ENCODE measurements at places on chromosomes 7 and 10.

GRCh38 chr10:22754296-22754695 is 39.9 kb upstream of the PIP4K2A start:
- no peak for DNase-seq

DNA sequence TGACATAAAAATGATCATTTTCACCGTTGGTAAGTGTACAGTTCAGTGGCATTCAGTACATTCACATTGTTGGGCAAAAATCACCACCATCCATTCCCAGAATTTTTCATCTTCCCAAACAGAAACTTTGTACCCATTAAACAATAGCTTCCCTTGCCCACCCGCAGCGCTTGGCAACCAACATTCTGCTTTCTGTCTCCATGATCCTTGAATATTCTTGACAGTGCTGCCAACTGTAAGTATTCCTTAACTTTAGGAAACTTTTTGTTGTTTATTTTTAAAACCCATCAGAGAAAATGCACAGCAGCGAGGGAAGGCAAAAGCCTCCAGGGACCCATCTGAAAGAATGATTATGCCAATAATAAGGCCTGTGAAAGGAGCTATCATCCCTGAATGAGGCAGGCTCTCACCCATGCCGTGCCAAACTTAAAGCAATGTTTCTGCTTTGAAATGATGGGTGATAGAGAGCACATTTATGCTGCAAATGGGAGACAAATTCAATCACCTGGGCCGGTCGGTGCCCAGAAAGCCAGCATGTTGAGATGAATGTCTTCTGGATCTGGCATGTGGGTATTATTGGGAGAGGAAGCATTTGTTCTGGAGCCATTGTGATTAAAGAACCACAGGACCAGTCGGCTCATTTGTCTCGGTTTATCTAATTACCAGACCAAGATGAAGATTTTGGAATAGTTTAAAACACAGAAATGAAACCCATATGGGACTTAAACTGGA is 202.1 kb upstream of the NPVF start:
- DNase-seq: no peak

DNA sequence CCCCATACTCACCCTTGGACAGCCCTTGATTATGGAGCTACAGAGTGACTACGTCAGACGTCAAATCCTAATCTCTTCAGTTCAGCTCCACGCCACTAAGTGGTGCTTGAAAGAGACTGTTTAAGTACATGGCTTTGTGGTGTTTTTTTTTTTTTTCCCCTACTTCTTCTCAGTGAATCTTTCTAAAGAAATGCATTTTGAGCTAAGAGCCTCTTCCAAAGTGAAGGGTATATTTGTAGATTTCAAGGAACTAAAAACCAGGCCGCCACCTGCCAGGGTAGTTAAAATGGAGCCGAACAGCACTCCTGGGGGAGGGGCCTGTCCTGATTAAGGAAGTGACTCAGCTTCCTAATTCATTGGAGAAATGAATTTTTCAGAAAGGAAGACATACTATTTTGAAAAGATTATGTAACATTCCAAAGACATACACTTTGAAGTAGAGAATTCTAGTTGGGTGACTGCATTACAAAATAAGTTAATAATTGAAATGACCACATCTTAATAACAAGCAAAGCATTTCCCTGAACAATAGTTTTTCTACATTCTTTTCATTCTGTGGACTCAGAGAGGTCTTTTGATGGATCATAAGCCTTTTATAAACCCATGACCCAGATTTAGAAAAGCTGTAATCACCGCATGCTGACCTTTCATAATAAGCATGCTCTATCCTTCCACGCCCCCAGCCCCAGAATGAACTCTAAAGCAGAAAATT is 20.6 kb upstream of the VPS41 start:
- DNase-seq: no peak

DNA sequence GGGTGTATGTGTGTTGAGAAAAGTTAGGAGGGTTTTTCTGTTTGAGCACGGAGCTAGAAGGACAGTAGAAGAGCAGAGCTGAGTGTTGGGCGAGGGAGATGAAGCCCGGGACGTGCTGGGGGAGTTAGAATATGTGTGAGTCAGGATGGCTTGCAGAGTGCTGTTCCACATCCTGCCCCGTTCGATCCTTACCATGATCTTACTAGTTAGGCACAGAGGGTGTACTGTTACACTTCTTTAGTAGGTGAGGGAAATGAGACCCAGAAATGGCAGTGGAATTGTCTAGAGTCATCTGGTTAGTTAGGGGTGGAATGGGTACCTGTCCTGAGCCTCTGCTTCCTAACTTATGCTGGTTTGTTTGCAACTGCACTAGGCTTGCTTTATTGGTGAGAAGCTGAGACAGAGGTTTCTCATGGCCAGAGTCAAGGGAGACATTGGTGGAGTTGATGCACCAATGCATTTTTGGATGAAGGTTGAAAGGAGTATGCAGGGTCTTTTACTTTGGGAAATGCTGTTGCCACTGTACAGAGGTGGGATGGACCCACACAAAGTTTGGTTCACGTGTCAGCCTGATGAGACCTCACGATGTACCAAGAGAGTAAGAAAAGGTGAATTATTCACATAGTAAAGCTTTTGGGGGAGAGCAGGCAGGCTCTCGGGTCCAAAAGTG is 42.4 kb downstream of the CCNY start:
- no peak for DNase-seq

- no peak for DNase-seq
These were observed 121.9 kb downstream of the PAXIP1 start for GRCh38 chr7:154881026-154881425.

DNA sequence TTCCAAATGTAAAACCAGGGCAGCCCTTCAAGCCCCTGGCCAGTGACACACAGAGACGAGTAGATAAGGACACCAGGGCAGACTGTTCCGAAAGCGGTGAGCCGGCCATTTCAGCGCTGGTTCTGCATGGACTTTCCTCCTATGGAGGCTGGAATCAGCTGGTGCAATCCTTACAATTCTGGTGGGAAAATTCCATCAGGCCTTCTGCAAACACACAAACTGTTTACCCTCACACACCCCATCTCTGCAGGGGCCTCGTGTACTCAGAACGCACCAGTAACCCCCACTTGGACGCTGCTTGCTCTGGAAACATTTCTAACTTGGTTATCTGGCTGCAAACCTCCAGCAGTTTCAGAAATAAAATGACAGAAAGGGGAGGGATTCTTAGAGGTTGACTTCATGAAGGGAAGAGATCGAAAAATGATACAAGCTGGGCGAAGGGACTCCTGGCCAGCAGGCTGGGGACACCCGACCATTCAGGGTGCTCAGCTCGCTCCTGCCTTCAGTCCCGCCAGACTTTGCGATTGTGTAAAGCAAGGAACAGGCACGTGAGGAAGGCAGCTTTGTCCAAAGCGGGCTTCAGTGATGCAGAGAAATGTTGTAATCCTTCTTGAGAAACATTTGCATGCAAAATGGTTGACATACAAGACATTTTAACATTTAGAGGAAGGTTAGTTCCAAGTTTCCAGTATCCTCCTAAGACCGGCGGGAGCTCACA is 19.7 kb upstream of the SHH start:
- DNase-seq: no peak

DNA sequence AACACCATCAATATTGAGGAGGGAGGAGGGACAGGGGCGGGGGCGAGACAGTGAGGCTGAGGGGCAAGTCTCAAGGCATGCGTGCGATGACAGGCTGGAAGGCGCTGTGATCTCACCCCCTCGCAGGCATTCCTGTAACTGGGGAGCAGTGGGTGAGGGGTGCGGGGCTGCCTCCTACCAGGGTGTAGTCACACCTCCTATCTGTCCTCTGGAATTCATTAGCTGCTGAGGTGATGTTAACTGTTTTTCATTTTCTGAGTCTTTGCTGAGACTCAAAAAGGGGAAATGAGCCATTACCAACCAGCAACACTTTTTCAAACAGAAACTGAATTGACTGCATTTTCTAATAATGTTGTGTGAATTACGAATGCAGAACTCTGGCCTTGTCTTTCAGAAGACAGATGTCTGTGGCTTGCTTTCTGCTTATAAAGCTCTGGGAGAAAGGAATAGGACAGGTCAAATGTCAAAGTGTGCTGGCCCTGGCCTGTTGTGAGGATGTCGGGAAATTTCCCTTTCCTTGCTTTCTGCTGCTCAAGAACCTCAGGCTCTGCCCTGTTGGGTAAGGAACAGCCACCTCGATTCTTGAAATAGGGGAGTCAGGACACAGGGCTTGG is 23.7 kb upstream of the CDH23 start:
- DNase-seq: no peak

- DNase-seq: no peak
These were observed 161.3 kb downstream of the KLF6 start for GRCh38 chr10:3623746-3624145.

DNA sequence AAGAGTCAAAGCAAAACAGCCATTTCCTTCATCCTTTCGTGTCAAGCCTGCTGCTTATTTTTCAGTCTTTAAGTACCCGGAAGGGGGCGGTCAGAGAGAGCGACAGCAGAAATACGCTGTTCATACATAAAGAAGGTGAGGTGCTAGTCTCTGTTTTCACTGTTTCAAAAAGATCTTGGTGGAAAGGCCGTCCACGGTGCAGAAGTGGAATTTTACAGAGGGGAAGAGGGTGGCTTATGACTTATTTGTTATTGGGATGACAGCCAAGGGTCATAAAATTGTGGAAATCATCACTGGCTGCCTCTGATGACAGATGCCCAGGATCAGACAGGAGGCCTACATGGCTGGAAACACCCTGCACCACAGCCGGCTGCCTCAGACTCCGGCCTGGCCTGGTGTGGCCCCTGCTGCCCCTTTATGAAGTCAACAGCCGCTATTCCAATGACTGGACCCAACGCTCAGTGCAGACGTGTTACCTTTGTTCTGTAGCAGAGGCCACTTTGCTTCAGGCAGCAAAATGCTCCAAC is 57.0 kb downstream of the HIPK2 start:
- no peak for DNase-seq

GRCh38 chr7:81420526-81421226 is 349.2 kb downstream of the HGF start:
- DNase-seq: no peak

DNA sequence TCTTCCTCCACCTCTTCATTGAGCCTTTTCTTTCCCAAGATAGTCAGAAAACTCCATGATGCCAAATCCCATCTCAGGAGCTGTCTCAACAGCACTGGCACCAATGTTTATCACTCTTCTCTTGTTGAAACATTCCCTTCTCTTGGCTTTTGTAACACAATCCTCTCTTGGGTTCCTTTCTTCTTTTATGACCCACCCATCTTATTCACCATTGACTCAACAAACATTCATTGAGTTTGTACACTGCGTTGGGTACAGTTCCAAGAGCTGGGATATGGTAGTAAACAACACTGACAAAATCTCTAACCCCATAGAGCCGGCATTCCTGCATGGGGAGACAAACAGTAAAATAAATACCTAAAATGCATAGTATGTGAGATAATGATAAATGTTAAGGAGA is 577.5 kb downstream of the INHBA start:
- no peak for DNase-seq

- no peak for DNase-seq
These were observed 7.9 kb downstream of the PRSS58 start for GRCh38 chr7:142249918-142250317.

GRCh38 chr7:935874-936385 is 18.6 kb downstream of the ADAP1 start:
- no peak for DNase-seq

- DNase-seq: no peak
These were observed 80.8 kb upstream of the MKX start for GRCh38 chr10:27826369-27826768.

DNA sequence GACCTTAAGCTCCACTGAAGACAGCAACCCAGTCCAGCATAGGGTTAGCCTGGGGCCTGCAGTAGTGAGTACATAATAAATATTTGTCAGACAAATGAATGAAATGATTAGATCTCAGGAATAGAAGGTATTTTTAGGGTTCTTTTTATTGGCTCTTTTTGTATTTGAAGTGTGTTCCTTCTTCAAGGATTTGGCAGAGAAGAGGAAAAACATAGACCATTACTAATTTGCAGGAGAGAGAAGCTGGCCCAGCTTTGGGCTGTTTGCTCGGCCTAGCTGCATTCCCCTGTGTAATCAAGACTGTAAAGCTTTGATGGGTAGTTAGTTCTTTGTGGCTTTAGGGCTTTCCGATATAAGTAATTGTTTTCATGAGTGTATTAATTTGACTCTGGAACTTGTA is 64.2 kb downstream of the CNNM2 start:
- DNase-seq: no peak

- no peak for DNase-seq
These were observed 240.0 kb downstream of the SDHAF3 start for GRCh38 chr7:97357459-97357858.

GRCh38 chr7:52100-52499 is 140.3 kb upstream of the FAM20C start:
- no peak for DNase-seq

DNA sequence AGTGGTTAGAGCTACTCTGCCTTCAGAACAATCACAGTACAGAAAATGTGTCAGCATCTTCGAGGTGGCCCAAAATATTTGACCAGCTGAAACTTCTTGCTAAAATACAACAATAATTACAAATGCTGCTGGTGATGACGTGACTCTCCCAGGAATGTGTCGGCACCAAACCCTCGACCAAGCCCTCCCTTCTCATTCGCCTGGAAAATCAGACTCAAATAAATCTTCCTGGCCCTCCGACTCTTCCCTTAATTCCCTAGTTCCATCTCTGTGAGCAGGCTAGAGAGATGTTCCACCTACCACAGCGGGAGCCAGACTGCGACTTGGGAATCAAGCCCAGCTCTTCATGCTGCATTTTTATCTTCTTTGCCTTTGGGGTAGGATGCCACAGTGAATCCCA is 4.1 kb downstream of the PRSS2 start:
- DNase-seq: no peak

GRCh38 chr7:148894591-148894990 is 10.5 kb upstream of the EZH2 start:
- no peak for DNase-seq

- DNase-seq: no peak
These were observed 96.3 kb downstream of the JAZF1 start for GRCh38 chr7:28083998-28084985.

- no peak for DNase-seq
These were observed 4.2 kb downstream of the CTBP2 start for GRCh38 chr10:125156196-125156595.

GRCh38 chr10:112562809-112563663 is 116.0 kb downstream of the VTI1A start:
- no peak for DNase-seq

- no peak for DNase-seq
These were observed 59.9 kb downstream of the PON1 start for GRCh38 chr7:95264363-95264891.

GRCh38 chr7:158829021-158829341 is 328 bp downstream of the ESYT2 start:
- no peak for DNase-seq

DNA sequence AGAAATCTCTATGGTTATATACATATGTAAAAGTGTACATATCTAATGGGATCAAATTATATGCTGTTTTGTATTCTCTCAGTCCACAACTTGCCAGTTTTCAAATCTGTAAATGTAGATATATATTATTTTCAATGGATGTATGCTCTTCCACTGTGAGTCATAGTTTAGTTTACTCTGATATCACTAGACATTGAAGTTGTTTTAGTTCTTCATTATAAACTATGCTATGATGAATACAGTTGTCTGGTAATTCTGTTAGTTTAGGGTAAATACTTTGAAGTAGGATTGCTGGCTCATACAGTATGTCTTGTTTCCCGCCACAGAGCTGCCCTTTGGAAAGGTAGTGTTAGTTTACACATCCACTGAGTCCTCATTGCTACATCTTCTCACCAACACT is 25.2 kb downstream of the SDK1 start:
- DNase-seq: no peak

- no peak for DNase-seq
These were observed 344.0 kb downstream of the ARL4A start for GRCh38 chr7:13031468-13031867.

GRCh38 chr10:45379891-45380540 is 6.0 kb downstream of the ALOX5 start:
- DNase-seq: no peak
